ENCODE measurements at places on chromosomes 3 and 15.

GRCh38 chr15:50380089-50380488, 25.1 kb upstream of the GABPB1 start:
- DNase-seq = no peak

DNA sequence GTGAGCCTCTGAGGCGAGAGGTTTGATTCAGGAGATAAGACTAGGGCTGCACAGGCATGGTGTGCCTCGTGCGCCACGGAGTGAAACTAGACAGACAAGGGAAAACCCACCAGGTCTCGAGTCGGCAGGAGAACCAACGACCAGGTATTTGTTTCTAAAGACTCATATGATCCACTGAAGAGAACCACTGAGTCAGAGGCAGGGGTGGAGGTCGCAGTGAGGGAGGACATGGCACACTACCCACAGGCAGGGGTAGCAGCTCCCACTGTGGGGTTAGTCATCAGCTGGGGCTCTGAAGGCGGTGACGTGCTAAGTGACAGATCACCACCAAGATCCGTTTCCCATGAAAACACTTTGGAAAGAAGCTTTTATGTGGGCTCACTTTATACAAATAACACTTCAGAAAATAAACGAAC, 45.7 kb downstream of the CHSY1 start:
- DNase-seq = peak; percentile 86

DNA sequence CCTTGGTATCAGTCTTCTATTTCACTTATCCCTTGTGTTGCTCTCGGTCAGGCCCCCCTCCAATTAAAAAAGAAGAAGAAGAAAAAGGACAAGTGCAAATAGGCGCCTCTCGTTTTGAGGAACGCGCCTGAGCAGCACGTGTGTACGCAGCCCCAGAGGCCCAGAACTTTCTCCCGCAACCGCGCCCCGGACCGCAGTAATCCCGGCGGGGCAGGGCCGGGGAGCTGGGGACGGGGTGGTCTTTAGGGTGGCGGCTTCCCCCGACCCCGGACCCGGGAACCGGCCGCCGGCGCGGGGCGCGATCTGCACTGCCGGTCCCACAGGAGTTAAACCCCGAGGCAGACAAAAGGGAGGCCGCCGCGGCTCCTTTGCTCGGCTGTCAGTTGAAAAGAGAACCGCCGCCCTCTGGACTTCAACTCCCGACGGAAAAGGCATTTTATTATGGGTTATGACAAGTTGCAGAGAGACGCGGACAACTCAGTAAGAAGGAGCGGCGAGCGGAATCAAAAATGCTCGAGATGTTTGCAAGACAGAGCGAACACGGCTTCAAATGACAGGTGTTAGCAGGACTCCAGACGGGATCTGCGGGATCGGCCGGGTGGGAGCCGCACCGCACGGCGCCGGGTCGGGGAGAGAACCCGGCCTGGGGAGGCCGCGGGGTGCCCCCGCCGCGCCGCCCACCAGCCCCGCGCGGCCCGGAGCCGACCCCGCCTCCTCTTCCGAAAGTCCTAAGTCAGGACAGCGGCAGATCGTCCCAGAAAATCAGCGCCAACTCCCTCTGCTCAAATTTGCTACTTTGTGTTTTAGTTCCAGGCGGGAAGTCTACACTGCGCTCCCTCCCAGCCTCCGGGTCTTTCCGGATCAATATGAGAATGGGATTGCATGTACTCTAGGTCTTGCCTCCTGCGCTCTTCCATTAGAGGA, 79.0 kb downstream of the NR2F2 start:
- no peak for DNase-seq

GRCh38 chr3:140078343-140078742, 143.4 kb downstream of the CLSTN2 start:
- no peak for DNase-seq

DNA sequence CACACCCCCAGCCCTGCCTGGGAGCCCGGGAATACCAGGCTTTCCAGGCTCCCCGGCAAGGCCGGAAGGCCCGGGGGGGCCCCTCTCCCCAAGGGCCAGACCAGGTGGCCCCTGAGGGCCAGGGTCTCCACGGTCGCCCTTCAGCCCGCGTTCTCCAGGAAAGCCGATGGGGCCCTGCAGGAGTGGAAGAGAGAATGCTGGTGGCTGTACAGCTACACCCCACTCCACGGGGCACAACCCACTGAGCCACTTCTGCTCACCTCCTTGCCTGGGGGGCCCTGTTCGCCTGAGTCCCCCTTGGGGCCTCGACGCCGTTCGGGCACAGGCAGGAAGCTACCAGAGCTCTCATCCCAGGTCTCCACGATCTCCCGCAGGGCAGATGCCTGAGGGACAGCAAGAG, 11.8 kb upstream of the UCN2 start:
- DNase-seq = no peak

GRCh38 chr15:76871930-76872329, 33.2 kb downstream of the SCAPER start:
- DNase-seq = no peak

DNA sequence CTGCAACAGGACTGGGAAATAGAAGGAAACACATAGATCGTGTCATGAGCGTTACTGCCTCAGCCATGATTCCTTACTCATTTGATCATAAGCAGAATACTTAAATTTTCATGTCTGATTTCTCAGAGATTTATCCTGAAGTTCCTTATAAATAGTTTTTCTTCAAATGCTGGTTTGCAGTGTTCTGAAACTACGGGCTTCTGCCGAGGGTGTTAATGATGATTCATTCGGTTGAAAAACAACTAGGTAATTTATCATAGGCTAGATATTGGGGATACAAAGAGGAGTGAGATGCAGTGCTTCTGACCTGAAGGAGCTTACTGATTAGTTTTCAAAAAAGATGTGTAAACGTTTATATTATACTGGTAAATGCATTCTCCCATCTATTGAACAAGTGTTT, 428.9 kb downstream of the NLGN1 start:
- DNase-seq = no peak

- DNase-seq = no peak
Observed at GRCh38 chr15:62541250-62541649, 376.2 kb upstream of the C2CD4B start.

GRCh38 chr3:114361391-114361790, 67.6 kb downstream of the TIGIT start:
- DNase-seq = no peak

DNA sequence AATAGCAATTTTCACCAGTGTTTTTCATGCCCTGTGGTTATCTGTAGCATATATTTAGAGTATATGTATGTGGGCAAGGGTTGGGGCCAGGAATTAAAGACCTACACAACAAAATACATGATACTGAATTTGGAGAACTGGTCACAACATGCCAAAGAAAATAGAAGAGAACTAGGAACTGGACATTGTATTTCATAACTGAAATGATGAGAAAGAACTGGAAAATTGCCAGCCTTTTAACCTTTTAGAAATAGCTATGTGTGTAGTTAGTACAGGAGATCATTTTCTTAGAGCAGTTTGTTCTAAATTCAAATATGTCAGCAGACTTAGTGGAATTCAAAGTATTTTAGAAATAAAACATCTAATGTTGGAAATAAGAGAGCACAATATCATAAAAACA, 227.1 kb upstream of the CGNL1 start:
- DNase-seq = peak; percentile 35

- DNase-seq = no peak
Observed at GRCh38 chr15:92166029-92166428, 227.7 kb upstream of the ST8SIA2 start.

- DNase-seq = peak; percentile 2
Observed at GRCh38 chr3:106006001-106006400, 137.2 kb upstream of the CBLB start.

GRCh38 chr3:5298453-5298852, 110.9 kb downstream of the EDEM1 start:
- DNase-seq = peak; percentile 69

- DNase-seq = no peak
Observed at GRCh38 chr3:183491109-183491922, 62.9 kb upstream of the MCF2L2 start.

- DNase-seq = no peak
Observed at GRCh38 chr3:8732413-8732812, 1.2 kb upstream of the CAV3 start.

All from suppressor macrophage treated with lipopolysaccharide for 1 hour (primary cell).